ENCODE measurements at places on chromosomes 2 and 18.

DNA sequence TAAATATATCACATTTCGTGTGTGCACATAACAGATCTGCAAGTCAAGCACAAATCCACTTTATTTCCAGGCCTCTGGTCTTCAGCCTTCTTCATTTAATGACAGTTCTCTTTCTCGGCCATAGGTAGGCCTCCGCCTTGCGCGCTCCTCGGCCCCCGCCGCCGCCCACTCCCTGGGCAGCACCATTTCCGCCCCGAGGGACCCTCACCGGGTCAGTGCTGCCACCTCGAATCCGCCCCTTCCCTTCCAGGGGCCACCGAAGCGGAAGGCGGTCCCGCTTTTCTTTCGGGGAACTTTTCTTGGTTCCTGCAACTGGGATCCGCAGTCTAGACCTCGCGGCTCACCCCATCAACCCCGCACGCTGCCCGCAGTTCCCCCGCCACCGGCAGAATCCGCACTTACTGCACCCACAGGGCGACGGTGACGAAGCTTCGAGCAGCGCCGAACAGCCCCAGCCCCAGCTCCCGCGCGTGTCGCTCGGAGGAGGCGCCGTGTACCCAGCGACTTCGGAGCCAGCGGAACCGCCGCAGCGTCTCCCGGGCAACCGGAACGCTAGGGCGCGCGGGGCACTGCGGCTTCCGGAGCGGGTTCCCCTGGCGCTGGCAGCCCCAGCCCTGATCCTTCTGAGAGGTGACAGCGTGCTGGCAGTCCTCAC, at the start of gene CDKL4:
TSS of gene CDKL4 (minus strand) at position 502 of the 655 bp plus-strand sequence.
- DNase-seq = no peak

DNA sequence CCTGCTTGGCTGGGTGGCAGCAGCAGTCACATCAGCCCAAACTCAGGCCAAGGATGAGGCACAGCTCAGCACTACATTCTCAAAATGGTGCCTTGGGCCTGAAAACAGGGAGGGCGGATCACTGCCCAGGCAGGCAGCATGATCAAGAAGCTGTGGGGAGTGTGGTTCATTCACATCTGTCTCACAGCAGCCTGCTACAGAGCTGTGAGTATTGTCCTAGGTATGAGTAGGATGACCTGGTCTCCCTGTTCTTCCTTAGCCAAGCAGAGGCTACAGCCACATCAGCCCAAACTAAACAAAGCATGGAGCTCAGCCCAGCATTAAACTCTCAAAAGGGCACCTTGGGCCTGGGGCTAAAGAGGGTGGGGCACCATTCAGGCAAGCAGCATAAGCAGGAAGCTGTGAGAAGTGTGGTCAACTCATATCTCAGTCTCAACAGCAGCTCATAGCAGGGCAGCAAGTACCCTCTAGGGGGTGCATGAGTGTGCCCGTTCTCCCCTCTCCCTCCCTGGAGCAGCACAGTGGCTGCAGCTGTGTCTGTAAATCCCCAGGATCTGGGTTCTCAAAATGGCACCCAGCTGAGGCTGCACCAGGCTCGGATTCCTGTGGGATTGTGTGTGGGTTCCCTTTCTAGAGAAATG, 139.6 kb downstream of the TRABD2A start:
- DNase-seq = no peak

DNA sequence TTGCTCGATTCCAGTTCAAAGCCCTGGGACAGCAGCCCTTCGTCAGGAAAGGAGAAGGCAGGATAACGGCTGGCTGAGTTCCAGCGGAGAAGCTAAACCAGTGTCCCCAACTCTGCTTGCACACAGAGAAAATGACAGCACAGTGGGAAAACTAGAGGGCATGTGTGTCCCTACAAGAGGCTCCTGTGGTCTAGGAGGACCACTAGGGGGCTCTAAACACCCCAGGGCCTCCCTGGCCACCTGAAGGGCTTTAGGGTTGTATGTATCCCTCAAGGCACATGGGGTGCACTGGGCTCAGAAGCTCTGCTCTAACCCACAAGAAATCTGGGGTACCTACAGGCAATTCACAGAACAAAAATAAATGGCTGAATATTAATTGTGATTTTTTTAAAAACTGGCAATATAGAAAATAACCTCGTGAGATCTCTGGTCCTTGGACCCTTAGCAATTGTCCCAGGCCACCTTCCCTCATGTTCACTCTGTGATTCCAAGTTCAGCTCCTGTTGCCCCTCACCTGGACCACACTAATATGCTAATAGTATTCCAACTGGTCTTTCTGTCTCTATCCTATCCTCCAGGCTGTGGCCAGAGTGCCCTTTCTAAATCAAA, 17.5 kb downstream of the STAT1 start:
- no peak for DNase-seq

- DNase-seq = peak; percentile 28
These were observed 19.1 kb upstream of the ARHGAP25 start for GRCh38 chr2:68715353-68716041.

GRCh38 chr2:222606306-222606705, 49.6 kb downstream of the FARSB start:
- no peak for DNase-seq

DNA sequence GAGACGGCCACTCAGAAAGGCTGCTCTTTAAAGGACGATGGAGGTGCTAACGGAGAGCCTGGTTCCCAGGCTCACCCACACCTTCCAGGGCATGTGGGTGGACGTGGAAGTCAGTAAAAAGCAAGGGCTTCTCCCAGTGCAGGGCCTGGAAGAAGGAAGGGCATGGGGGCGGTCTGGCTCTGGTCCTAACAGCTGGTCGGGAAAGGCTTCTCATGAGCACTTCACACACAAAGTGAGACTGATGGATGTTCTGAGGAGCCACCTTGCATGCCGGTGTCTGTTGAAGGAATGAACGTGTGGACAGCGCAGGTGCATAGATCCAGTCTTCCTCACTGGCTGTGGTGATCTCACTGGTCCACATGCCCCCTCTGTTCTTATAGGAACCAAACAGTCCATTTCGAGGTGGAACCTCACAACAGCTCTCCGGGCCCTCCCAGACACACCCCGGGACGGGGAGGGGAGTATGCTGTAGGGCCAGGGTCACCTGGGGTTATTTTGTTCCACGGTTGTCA, 90.6 kb upstream of the UXS1 start:
- no peak for DNase-seq

DNA sequence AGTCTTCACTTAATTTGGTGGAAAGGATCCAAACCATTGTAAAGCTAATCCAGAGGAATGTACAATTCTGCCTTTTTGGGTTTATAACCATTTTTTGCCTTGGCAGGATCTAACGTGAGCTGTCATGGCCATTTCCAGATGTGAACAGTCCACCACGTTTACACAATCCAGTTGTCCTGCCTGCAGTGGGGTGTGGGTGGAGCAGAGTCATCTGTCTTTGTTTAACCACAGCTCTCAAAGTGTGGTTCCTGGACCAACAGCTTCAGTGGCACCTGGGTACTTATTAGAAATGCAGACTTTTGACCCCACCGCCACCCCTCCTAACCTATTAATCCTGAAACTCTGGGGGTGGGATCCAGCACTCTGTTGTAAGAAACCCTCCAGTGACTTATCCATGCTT, 35.9 kb downstream of the FHOD3 start:
- no peak for DNase-seq

DNA sequence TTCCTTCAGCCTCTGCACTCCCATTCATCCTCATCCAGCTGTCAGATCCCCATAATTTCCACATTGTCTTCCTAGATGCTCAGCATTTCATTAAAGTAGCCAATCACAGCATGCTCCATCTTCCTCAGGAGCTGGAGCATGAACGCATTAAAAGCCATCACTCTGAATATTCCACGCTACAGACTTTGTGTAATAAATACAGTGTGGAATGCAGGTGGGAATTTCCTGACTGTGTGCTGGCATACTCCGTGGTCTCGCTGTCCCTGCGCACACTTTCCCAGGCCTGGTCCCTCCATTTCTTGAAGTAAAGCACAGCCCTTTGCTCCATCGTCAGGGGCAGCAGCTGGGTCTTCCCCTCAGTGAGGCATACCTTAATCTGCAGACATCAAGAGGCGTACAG, 123.7 kb upstream of the NCK2 start:
- no peak for DNase-seq

DNA sequence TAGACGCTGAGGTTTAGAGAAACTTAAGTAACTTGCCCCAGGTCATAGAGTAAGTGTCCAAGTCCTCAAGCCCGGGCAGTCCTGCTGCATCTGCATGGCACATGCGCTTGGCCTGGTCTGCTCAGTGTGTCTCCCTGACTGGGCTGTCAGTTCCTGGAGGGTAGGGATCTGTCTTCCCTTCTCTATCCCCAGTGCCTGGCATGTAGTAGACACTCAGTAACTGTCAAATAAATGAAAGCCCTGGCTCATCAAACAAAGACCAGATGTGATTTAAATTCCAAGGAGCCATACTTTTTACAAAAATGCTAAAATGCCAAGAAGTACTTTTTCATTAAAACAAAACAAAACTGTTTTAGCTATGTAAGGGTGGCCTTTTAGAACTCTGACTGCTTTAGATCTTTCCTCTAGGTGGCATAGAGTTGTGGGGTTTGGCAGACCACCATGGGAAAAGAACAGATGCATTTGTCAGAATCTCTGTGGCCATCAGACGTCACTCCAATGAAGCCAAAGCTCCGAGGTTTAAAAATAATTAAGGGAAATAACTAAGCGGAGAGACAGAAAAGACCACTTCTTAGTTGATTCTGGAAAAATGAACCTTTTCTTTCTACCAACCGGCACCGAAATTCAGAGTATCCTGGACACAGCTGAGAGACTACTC, 34.0 kb downstream of the EPAS1 start:
- no peak for DNase-seq

GRCh38 chr2:235535423-235536130, 41.7 kb downstream of the AGAP1 start:
- DNase-seq = no peak

GRCh38 chr2:238486123-238486848, 59.6 kb downstream of the ASB1 start:
- DNase-seq = no peak

DNA sequence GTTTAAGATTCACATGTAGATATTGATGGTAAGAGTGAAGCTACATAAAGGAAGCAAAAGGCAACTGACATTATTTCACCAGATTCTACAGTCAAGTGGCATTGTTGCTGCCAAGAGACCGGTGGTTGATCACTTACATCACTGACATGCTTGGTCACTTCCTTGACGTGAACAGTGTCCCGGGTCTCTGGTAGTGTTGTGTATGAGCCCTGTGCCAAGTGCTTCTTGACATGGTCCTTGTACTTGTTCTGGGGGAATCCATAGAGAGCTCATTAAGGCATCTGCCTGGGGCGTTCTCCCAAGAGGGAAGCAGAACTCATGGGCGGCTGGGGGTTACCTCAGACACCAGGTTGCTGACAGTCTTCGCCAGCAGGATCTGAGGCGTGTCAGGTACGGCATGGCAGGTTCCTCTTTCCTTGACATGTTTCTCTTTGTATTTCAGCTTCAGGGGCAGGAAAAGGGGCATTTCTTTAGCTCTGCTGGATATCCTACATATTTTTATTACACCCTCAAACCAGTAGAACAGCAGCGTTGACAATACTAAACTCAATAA, 116.2 kb downstream of the RIF1 start:
- DNase-seq = no peak

- DNase-seq = no peak
These were observed 46.3 kb downstream of the ANKMY1 start for GRCh38 chr2:240511351-240512108.

- DNase-seq = no peak
These were observed 193.0 kb downstream of the RAB3GAP1 start for GRCh38 chr2:135245071-135245470.

- no peak for DNase-seq
These were observed 629.3 kb downstream of the NRXN1 start for GRCh38 chr2:50402654-50402960.

- DNase-seq = no peak
These were observed 3.2 kb downstream of the RAB3GAP1 start for GRCh38 chr2:135055182-135055786.

GRCh38 chr2:17592731-17593409, 52.4 kb downstream of the VSNL1 start:
- DNase-seq = no peak

GRCh38 chr2:238554468-238555315, 128.0 kb downstream of the ASB1 start:
- no peak for DNase-seq

Measured in GF-D8 (cell line).